ENCODE measurements at places on chromosomes 1 and 21.

GRCh38 chr1:203340112-203340790, 10.7 kb downstream of the FMOD start:
- peak; percentile 70 for DNase-seq

DNA sequence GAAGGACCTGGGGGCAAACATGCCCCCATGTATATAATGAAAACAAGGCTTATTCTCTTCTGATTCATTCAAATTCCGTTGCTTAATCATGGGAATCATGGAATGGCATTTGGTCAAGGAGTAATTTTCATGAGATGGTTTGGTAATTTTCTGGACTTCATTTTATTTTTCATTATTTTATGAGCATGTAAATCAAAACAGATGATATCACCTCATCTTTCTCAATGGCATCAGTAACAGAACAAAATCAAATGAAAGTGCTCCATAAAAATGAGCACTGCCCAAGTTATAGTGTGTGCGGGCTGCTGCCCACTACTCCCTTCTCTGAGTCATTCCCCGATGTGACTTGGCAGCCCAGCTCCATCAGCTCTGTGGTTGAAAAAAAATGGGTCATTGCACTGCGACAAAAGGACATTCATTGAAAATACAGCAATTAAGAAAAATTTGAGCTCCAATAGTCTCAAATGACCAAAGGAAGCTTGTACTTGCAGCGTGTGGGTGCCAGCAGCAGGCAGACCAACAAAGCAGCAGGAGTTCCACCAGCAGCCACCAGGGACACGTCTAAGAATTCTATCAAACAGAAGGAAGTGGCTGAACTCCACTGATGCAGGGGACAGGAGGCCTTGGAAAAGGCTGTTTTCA, 84.3 kb upstream of the VAV3 start:
- no peak for DNase-seq

- no peak for DNase-seq
These were observed 102.1 kb upstream of the NBPF4 start for GRCh38 chr1:108345776-108346531.

GRCh38 chr21:17488620-17489019, 24.2 kb upstream of the CXADR start:
- DNase-seq, result no peak

- DNase-seq, result peak; percentile 20
These were observed 36.3 kb upstream of the PCBP3 start for GRCh38 chr21:45607021-45607908.
